WTC11 (cell line): ENCODE measurements at places on chromosomes 16 and 17.

GRCh38 chr16:6160303-6160702, 1062.7 kb upstream of the EEF2KMT start:
- DNase-seq: no peak

DNA sequence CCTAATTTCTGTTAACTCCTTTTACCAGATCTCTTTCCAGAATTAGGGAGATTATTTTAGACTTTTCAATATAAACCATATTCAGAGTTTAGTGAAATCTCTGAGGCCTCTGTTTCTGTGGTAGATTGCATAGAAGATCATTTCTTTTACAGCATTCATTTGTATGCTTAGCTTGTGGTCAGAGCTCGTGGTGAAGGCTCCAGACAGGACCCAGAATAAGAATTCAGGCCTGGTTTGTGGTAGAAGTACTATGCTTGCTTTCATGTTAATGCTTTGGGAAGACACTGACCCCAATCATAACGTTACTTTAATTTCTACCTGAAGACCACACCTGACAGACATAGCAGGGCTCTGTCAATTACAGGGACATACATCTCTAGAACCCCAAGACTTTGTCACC, 258.1 kb downstream of the FTO start:
- DNase-seq: no peak

GRCh38 chr16:68736561-68736960, 531 bp upstream of the CDH1 start:
- DNase-seq: no peak

DNA sequence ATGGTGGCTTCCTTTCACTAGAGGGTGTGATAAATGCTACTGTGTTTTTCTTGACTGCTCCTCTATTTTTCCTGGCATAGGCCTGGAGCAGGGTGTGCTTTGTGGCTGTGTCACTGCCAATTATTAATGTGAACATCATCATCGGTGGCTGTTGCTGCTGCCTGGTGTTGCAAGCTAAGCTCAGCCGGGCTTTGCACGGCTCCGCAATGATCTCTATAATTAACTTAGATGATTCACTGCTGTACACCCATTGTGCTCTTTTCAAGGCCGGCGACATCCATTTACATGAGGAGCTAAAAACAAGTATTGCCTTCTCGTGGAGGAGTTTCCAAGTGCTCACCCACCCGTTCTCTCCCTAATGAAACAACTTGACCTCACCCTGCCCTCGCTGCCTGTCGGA, 160.1 kb upstream of the IRX3 start:
- DNase-seq: no peak

DNA sequence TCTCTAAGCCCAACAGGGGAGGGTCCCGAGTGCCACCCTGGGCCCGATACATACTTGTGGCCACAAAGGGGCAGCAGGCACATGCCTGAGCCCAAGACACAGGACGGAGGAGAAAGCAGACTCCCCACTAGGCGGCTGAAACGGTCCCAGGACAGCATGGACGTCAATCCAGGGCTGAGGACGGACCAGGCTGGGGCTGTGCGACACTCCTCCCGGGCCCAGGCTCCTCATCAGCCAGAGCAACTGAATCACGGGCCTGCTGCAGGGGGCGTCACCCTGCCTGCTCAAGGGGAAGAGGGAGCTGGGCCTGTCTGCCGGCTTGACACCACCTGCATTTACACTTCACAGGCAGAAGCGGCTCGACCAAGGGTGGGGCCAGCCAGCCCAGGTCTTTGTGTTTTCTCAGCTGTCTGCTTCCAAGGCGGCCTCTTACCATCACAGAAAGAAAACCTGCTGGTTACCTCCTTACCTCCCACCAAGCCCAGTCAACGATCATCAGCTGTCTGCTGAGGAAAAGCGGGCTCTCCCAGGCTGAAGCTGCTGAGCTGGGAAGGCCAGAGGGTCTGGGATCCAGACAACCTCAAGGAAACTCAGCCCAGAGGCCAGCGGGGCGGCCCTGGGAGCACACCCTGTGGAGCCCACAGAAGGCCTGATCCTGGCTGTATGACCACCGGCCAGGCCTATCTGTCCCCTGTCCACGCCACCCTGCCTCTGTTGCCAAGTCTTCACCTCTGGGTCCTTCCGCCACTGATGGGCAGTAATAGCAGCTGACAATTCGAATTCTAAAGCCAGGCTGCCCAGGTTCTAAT, 26.4 kb downstream of the KIFC3 start:
- DNase-seq: peak; percentile 92

GRCh38 chr17:3788200-3788599, 12.8 kb downstream of the ITGAE start:
- DNase-seq: no peak

DNA sequence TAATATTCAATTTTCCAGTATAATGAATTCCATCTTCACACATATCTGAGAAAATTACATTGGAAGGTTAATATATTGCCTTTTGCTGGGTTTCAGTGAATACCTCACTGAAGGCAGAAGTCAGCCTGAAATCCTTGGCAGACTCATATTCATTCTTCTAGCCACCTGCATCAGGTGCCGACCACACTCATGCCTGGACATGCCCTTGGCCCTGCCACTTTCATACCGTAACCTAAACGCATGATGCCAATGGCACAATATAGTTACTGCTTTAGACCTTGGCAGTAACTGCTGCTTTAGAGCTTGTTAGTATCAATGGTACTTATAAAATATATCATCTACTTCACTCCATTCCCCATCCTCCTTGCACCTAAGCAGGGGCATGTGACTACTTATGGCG, 817.6 kb upstream of the CDH8 start:
- no peak for DNase-seq

DNA sequence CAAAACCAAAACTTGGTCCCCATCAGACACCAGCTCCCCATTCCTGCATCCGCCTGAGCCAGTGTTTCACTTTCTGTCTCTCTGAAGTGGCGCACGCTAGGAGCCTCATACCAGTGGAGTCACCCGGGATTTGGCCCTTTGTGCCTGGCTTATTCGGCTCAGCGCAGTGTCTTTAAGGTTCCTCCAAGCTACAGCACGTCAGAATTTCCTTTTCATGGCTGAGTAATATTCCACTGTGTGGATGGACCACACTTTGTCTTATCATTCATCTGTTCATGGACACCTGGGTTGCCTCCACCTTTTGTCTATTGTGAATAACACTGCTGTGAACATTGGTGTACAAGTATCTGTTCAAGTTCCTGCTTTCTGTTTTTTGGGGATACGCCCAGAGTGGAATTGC, 45.2 kb upstream of the CHMP6 start:
- DNase-seq: peak; percentile 1

- DNase-seq: no peak
These were observed 6.8 kb downstream of the RSPRY1 start for GRCh38 chr16:57192720-57193486.

DNA sequence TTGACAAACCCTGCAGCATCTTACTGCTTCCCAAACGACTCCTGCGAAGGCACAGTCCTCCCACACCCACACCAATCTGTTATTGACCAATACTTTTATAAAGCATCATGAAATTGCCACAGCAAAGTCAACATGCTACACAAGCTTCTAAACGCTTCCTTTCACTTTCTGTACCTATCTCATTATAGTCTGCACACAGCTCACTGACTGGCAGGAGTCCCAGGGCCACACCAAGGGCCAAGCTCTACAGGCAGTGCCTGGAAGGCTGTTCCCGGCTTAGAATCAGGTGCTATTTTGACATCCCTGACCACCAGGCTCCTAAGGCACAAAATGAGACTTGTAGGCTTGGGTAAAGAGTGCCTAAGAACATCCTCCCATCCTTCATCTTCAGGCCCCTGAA, 39.5 kb downstream of the USP7 start:
- no peak for DNase-seq

DNA sequence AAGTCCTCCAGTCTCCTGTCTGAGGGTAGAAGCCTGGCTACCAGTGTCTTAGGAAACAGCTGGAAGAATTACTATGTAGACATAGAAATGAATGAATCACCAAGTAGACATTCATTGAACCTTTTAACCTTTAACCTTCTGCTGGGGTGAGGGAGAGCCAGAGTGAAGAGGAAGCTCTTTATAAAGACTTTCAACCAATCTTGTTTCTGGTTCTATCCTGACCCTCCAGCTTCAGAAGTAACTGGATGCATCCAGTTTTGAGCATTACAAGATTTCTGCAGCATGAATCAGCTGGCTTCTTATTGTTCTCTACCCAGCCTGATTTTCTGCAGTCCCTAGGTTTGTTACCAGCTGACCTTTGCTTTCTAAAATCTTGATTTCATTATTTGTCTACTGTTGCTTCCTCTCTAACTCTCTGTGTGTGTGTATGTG, 8.5 kb downstream of the TEKT1 start:
- no peak for DNase-seq

DNA sequence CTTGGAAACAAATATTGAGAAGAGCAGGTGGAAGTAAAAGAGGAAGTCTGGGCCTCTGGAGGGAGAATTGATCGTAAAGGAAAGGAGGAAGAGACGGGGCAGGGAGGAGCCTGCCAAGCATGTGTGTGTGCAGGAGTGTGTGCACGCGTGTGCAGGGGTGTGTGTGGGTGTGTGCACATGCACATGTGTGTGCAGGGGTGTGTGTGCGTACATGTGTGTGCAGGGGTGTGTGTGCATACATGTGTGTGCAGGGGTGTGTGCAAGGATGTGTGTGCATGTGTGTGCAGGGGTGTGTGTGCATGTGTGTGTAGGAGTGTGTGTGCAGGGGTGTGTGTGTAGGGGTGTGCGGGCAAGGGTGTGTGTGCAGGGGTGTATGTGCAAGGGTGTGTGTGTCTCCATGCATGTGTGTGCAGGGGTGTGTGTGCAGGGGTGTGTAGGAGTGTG, 10.0 kb downstream of the CEP295NL start:
- DNase-seq: no peak

DNA sequence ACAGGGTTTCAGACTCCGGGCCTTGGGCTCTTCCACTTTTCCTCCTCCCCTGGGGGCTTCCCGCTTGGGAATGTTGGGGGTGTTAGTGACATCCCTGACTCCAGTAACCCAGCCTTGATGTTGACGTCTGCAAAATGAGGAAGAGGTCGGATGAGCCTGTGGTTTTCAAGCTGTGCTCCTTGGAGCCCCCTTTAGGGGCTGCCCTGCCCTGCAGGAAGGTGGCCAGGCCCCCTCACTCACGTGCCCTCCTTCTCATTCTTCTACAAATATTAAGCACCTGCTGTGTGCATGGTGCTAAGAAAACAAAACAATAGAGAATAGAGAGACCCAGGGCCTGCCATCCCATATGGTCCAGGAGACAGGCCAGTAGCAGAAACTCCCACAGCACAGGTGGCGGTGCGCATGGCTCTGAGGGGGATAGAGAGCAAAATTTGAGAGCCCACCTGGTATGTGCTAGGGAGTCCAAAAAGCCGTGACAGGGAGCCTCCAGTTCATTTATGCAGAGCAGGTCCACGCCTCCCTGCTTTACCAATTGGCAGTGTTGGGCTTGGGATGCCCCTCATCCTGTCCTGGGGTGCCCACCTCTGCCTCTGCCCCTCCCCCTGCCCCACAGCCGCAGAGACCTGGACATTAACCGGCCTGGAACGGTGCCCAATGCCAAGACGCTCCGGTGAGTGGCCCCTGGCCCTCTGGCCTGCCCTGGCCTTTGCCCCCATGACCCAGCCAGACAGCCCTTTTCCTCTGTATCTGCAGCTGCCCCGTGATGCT, 7.4 kb downstream of the NDRG4 start:
- DNase-seq: no peak

- no peak for DNase-seq
These were observed 7.8 kb upstream of the CHST6 start for GRCh38 chr16:75502916-75503605.

GRCh38 chr17:50201276-50201854, at the start of gene COL1A1:
TSS of gene COL1A1 (minus strand) at chr17:50201631. CDS start at chr17:50201513, 118 bp downstream.
- DNase-seq: peak; percentile 47

DNA sequence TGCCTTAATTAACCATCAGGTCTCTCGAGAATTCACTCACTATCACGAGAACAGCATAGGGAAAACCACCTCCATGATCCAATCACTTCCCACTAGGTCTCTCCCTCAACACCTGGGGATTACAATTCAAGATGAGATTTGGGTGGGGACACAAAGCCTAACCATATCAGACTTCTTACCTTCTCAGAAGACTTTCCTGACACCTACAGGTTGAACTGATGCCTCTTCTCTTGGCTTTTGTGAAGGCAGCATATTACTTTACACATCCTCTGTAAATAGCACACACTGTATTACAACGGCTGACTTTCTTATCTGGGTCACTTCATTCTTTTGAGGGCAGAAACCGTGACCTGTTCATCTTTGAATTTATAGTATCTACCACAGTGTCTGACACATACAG, 23.6 kb downstream of the BMERB1 start:
- DNase-seq: no peak

DNA sequence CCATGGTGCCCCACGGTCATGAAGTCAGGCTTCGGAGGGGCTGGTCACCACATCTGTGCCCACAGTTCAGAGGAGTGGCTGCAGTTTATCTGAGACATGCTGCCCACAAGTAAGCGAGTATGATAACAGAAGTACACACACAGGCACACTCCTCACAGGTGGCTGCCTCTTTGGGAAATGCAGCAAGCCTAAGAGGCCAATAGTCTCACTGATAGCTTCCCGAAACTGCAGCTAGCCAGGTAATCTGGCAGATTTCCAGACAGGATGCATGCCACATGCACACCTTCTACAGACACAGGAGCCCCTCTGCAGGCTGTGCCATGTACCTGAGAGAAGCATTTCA, 12.6 kb upstream of the GFOD2 start:
- no peak for DNase-seq

DNA sequence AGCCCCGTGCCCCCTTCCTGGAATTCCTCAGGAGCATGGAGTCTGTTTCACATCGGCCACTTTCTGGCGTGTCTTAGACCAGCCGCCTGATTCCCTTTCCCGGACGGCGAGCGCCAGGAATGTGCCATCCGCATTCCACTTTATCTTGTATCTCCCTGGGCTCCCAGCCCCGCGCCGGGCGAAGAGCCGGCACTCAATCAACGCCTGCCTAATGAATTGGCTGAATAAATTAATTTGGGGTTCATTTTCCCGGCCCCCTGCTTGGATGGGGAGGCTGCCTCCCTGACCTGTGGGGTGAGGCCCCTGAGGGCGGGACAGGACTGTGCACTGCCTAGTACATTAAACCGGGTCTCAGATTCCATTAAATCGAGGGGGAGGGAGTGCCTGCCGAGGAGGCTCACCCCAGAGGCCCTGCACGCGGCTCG, 282.3 kb upstream of the TNRC6C start:
- DNase-seq: no peak
